ENCODE measurements at places on chromosomes 2 and 18.

DNA sequence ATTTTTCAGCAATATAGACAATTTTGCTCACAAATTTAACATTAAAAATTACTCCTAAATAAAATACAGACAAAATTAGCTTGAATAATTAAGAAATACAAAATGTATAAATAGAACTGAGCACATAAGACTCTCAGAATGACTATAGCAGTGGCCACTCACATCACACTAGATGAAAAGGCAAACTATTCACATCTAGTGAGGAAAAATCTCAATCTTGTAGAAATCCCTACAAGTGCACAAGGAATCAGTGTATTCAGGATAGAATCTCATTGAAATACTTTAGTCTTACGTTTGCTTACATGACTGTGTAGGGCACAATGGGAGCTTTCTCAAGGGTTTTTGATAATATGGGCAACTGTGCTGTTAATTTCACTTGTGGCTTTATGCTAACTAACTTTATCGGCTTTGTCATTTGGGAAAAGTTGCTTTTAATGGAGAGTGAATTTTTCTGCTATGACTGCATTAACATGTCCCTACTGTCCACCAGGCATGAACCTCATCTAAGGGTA, 678.9 kb upstream of the LRRTM4 start:
- DNase-seq, result no peak

DNA sequence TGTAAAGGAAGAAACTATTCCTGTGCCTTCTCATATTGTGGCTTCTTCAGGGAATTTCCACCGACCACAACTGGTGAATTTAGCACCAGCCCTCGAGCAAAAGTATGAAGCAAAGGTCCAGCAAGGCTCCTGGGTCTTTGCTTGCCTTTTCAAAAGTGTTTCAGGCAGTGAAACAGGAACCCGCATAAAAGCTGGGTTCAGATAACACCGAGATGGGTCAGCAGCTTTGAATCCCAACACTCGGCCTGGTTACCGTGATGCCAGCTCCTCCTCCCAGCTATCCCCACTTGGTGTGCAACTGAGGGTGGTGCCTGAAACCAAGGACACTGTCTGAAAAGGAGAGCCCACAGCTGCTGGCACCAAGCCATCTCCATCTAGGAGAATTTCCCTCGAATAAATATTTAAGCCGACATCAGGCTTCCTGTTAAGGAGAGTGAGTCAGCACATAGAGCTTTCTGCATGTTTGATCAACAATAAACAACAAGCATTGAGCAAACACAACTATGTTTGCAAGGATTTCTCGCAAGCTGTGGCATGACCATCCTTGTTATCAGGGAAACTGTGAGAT, 69.5 kb downstream of the ANTXR1 start:
- DNase-seq, result no peak

DNA sequence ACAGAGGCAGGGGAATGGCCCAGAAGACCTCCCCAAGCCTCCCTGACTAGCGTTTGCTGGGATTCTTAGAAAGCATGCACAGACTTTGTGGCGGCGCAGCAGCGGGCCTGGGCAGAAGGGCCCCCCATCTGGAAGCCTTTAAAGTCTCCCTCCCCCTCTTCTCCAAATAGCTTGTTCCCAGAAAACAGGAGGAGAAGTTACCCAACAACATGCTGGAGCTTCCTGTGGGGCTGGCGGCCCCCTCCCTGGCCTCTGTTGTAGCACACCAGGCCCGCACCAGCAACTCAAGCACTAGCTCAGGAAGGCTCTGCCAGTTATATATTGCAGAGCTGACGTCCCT, 334.8 kb downstream of the DYSF start:
- no peak for DNase-seq

- DNase-seq, result no peak
Observed at GRCh38 chr2:108325756-108326155, 37.1 kb downstream of the SULT1C2 start.

GRCh38 chr2:26991717-26992116, 21.3 kb downstream of the MAPRE3 start:
- DNase-seq, result no peak

- DNase-seq, result no peak
Observed at GRCh38 chr2:48080534-48081316, 174.4 kb upstream of the FBXO11 start.

GRCh38 chr18:79848579-79849327, 51.0 kb downstream of the KCNG2 start:
- DNase-seq, result no peak

- no peak for DNase-seq
Observed at GRCh38 chr18:7459851-7460770, 107.0 kb upstream of the PTPRM start.

DNA sequence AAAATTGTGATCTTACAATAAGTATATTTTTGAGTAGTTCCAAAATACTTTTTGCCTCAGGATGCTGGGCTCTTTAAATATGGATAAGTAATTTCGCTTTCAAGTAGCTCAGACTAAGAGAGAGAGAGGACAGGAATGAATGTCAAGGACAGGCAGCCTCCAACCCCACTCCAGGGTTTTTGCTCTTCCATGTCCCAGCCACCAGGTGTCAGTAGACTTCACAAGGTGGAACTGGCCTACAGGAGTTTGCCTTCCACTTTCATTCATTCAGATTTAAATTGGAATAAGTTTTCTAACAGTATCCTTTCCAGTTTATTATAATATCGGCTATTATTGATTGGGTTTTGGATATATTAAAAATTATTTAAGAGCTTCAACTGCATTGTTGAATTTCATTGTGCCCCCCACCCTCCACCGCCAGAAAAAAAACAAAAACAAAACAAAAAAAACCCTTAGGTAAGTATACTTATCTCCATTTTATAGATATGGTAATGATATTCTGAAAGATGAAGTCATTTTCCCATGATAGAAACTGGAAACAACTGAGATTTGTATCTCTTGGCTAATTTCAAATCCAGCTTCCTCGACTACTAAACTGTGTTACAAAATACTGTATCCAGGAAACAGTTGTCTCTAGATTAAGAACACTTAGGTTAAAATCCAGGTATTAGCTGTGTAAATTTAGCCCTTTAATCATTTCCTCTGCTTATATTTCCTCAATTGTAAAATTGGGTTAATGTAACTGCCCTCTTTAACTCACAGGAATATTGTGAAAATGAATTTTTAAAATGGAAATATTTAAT, 793.1 kb downstream of the ERBB4 start:
- DNase-seq, result peak; percentile 64

DNA sequence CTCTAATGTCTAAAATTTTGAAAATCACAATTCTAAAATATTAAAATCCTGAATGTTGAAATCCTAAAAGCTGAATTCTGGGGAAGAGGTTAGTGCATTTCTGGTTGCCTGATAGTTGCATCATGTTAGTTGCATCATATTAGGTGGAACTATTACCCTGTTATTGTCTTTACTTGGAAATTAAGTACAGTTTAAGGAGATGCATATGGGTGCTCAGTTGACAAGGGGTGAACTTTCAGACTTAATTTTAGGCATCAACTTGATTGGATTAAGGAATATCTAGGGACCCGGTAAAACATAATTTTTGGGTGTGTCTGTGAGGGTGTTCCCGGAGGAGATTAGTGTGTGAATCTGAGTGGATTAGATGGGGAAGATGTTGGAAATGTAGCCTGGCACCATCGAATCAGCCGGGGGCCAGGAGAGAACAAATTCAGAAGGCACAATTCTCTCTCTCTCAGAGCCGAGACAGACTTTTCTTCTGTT, 409.8 kb downstream of the PLCL1 start:
- no peak for DNase-seq

DNA sequence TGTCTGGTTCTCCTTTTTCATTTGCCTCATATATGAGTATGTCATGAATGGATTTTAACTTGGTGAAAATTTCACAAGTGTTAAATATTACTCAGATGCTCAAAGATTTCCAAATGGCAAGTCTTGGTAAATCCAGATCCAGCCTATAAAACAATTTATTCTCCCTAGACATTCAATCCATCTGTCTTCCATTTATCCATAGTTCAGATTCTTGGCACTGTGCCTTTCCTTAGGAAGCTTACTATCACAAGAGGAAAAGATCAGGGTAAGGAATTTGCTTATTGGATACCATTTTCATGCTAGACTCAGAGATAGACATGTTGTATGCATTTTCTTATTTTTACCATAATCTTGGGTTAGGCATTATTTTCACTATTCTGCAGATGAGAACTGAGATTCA, 72.5 kb upstream of the LRRTM1 start:
- no peak for DNase-seq

DNA sequence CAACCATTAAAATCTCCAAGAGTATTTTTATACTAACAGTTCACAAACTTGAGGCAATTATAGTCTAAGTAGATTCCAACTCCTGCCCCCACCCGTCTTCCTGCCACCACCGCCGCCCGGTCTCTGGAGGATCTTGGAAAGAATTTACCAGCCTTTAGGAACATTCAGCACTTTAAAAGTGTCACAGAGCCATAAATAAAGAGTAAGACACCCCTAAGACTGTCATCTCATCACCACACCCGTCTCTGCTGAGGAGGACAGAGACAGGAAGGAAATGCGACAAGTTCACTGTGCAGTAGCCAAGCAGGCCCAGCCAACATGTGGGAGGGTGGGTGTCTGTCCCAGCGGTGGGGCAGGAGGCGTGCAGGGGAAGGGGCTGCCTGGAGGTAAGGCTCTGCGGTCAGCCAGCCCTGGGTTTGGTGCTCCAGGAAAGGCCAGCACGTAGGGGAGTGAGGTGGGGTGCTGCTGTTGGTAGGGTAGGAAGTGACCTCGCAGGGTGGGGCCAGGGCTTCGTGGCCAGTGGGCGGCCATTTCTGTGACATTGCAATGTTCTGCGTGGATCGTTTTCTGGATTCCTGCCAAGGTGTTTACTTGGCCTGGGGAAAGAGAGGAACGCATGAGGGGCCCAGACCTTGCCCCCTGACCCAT, 111.6 kb downstream of the FAM210A start:
- DNase-seq, result no peak

- no peak for DNase-seq
Observed at GRCh38 chr2:178949584-178949983, 100.4 kb downstream of the CCDC141 start.

DNA sequence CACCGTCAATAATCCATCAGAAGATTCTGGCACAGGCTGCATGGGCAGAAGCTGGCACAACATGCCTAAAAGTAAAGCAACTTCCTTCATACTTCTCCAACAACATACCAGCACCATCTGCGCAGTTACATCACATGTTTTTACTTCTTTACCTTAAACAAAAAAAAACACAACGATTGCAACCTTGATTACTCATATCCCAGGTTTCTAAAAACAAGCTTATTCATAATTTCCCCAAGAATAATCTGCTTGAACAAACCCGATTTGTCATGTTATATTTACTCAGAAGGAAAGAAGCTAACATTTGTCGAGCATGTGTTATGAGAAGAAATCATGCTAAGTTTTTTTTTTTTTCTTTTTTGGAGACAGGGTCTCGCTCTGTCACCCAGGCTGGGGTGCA, 54.7 kb downstream of the THADA start:
- DNase-seq, result no peak

GRCh38 chr2:27958711-27959378, 68.3 kb downstream of the BABAM2 start:
- no peak for DNase-seq

- DNase-seq, result no peak
Observed at GRCh38 chr2:46236006-46236875, 61.0 kb upstream of the EPAS1 start.

- DNase-seq, result no peak
Observed at GRCh38 chr2:146295080-146295670, 1549.7 kb upstream of the ACVR2A start.

DNA sequence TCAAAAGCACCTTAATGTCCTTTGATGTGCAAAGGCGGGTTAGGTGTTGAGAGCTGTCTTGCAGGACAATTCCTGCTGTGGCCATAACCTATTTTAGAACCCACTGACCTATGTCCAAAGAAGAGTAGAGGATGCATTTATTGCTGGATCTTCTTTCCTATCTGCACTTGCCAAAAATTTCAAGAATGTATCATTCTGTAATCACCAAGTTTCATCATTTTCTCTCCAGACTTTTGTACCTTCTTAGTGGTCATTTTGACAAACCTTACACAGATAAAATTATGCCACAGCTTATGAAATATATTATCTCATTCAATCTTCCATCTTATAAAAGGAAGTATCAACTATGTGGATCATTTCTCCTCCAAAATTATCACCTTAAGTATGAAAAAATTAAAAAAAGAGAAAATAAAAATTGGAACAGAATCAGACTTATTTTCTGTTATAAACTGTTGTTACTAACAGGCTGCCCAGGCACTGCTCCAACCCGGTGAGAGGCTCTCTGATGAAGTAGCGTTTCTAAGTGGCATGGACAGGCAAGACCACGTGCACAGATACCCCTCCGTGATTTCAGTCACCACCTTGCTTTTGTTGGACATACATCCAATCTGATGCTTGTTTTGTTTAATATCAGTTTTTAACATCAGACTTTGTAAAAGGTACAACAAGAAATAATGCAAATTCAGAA, 559.9 kb upstream of the ID2 start:
- DNase-seq, result no peak

GRCh38 chr2:46519265-46519664, 39.9 kb downstream of the TMEM247 start:
- DNase-seq, result no peak

DNA sequence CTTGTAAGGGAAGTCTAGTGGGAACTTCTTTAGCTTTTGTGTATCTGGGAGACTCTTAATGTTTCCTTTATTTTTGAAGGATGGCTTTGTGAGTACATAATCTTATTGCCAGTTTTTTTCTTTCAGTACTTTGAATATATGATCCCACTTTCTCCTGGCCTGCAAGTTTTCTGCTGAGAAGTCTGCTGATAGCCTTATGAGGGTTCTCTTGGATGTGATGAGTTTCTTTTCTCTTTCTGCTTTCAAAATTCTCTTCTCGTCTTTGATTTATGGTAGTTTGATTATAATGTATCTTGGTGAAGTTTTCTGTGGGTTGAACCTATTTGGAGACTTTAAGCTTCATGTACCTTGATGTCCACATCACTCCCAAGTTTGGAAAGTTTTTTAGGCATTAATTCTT, 28.1 kb downstream of the COLEC11 start:
- DNase-seq, result no peak

GRCh38 chr2:163205589-163206254, 367.2 kb upstream of the KCNH7 start:
- DNase-seq, result no peak

DNA sequence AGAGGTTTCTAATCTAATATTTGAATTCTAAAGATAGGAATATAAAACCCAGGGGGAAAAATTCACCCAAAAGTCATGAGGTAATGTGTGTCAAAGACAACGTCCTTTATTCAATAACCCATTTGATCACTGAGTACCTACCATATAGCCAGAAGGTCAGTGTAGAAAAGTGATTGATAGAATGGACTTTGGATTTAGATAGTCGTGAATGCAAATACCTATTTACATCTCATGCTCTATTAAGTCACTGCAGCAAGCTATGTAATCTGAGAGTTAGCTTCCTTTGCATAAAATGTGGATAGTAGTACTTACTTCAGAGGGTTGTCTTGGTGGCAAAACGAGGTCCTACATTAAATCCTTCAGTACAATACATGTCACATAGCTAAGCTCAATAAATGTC, 27.8 kb upstream of the TRIB2 start:
- no peak for DNase-seq

- no peak for DNase-seq
Observed at GRCh38 chr2:36178384-36178783, 177.2 kb upstream of the CRIM1 start.

- no peak for DNase-seq
Observed at GRCh38 chr2:156399224-156399949, 36.8 kb upstream of the GPD2 start.

Data from NCI-H1092 treated with DMSO at 0.1 percent for 48 hours (cell line).